ENCODE measurements at places on chromosomes 7 and 10.

DNA sequence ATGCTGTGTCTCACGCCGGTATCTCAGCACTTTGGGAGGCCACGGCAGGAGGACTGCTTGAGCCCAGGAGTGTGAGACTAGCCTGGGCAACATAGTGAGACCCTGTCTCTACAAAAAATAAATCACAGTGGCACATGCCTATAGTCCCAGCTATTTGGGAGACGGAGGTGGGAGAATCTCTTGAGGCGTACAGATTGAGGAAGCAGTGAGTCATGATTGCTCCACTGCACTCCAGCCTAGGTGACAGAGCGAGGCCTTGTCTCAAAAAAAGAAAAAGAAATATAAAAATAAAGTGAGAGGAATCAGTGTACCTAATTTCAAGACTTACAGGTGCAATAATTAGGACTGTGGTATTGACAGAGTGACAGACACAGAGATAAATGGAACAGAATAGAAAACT, 23.9 kb downstream of the SLC25A40 start:
- DNase-seq = no peak

GRCh38 chr7:79176859-79177477, 276.5 kb downstream of the MAGI2 start:
- no peak for DNase-seq

DNA sequence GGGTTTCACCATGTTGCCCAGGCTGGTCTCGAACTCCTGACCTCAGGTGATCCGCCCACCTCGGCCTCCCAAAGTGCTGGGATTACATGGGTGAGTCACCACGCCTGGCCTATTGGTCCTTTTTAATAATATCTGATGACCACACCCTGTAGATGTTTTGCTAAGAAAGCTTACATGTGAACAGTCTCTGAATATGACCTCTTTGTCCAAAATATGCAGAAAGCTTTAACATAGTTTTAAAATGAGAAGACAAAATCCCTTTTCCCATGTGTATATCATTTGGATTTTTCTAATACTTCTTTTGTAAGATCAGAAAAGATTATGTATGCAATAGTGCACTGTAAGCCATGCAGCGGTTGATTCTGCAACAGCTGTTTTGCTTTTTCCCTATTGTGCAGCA, 38.5 kb downstream of the MCU start:
- DNase-seq = no peak

GRCh38 chr10:3807928-3808496, 23.0 kb upstream of the KLF6 start:
- DNase-seq = no peak

DNA sequence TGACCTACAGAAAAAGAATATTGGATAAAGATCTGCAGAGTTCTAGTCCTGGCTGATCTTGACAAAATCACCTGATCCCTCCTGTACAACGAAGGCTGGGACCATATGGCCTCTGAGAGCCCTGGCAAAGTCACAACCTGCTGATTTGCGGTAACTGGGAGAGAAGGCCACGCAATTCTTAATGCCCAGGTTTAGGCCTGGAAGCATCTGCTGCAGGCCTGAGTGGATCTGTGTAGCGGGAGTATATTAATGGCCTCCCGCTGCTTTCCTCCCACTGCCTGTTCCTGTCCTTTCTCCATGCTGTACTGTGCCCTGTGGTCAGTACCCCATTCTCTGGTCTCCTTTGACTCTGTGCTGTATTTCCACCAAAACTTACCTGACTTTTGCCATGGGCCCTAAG, 24.2 kb downstream of the AKR1B1 start:
- no peak for DNase-seq

- no peak for DNase-seq
Observed at GRCh38 chr7:32515890-32516550, 20.7 kb downstream of the AVL9 start.

DNA sequence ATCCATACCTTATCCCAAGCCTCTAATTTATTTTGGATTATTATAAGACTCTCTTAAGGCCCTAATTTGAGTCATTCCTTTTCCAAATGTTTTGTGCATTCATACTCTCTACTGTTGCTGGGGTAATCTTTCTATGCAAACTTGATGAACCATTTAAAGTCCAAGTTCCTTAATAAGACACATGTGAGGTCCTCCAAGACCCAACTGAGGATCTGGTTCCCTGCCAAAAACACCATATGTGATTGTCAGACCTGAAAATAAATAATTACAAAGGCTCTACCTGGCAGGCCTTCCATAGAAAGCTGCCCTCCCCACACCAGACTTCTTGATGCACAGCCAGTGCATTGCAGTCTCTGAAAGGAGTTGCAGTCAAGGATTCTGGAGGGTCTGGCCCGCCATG, 257.9 kb upstream of the AKR1E2 start:
- no peak for DNase-seq
